ENCODE measurements at places on chromosomes 6 and 20. TPM values are rescaled to one million over a fixed set of nuclear protein-coding genes. Genes with fewer than 3 reads are reported as not detected.

DNA sequence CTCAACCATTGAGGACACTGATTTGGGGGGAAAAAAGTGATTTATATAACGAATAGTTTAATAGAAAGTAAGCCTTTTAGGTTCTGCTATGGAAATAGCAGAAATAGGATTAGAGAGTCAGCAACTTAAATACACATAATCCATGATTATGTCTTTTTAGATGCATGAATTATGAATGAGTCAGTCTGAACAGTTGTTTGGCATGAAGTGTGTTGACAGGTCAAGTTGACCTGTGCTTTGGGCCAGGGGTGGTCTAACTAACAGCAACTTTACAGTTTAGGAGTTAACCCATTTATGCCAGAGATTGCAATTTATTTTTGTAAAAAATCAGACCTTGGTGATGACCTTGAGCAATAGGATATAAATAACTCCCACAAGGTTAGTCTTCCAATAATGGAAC, 191.3 kb downstream of the MTFR2 start:
- H3K27ac ChIP-seq = peak overlapping the region; percentile 60
- H3K36me3 ChIP-seq = no peaks in the 10 kb centered on the region
- peak overlapping the region; percentile 2 for H3K4me3 ChIP-seq
- no peak for DNase-seq
- peaks cover 77% of the 10 kb centered on the region for H3K4me1 ChIP-seq

- no peaks in the 10 kb centered on the region for H3K27me3 ChIP-seq
- H3K36me3 ChIP-seq = no peaks in the 10 kb centered on the region
- H3K4me1 ChIP-seq = no peaks in the 10 kb centered on the region
- no peak for DNase-seq
- no peak overlapping the region for H3K27ac ChIP-seq
These were observed 10.9 kb upstream of the NOX3 start for GRCh38 chr6:155466539-155466938.

FAM83C gene
- total RNA-seq = not detected

DNA sequence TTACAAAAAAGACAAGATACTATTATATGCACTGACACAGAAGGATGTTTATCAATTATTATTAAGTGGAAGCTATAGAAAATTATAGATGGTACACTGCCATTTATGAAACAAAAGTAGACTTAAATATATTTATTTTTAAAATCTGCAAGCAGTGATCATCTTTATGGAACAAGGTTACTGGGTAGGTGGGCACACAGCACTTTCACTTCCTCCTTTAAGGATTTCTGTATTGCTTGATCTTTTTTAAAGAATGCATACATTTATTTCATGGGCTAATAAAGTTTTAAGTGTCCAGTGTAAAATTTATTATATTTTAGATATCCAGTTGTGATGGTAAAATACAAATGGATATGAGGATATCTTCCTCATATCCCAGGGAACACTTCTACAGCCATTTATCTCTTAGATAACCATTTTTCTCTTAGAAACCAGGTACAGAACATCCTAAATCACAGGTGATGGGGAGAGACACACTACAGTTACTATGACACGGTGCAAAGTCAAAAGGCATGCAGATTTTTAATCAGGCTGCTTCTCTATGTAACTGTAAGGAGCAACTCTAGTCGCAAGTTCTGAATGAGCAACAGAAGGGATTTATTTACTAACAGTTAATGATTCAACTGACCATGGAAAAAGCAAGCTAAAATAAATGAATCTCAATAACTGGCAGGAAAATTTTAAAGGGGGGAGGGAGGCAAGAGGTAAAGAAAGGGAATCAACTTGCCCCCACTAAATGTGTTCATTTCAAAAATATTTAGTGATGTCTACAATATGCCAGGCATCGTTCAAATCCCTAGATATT, 2.2 kb downstream of the FBXL4 start:
- H3K27ac ChIP-seq = no peak overlapping the region
- H3K4me1 ChIP-seq = peaks cover 36% of the 10 kb centered on the region
- H3K4me3 ChIP-seq = peak overlapping the region; percentile 92
- DNase-seq = no peak
- no peaks in the 10 kb centered on the region for H3K27me3 ChIP-seq

SLC13A3 gene
- 0.30 TPM for total RNA-seq

LAMA4 gene
- 103 TPM for total RNA-seq

GRCh38 chr20:20207872-20208271, 155.5 kb downstream of the CFAP61 start:
- peaks cover 55% of the 10 kb centered on the region for H3K4me1 ChIP-seq
- no peak for DNase-seq
- H3K27me3 ChIP-seq = peaks cover 10% of the 10 kb centered on the region
- H3K36me3 ChIP-seq = no peaks in the 10 kb centered on the region

TOX2 gene
- 0.30 TPM for total RNA-seq

ULBP1 gene
- total RNA-seq = 0.38 TPM

SMPDL3A gene
- total RNA-seq = 3.8 TPM

DNA sequence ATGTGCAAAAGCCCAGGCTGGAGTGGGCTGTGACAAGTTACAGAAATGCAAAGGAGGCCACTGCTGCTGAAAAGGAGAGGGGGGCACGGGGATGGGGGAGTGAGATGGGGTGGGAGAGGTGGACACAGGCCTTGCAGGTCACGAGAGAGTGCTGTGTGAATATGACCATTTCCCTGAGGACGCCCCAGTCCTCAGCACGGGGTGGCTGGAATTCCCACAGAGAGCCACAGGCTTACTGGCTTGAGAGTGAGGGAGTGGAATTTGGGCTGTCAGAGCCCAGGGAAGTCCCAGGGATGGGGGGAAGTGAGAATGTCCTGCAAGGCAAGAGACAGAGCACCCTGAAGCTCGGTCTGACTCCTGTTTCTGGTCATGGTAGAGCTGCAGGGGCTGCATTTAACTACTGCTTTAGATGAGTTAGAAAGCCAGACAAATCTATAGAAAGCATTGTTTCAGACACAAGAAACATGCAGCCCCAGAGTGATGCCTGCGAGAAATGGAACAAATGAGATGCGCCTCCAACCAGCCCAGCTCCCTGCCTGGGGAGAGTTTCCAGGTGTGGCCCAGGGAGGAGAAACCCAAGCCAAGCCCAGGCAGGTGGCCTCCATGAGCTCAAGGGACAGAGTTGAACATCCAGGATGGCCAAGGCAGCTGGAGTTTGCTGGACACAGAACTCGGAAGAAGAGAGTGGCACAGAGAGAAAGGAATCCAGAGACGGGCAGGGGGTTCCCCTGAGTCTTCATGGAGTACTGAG, 30.5 kb downstream of the NPEPL1 start:
- no peaks in the 10 kb centered on the region for H3K4me1 ChIP-seq
- H3K27me3 ChIP-seq = peaks cover 48% of the 10 kb centered on the region
- DNase-seq = no peak
- H3K4me3 ChIP-seq = no peak overlapping the region
- H3K27ac ChIP-seq = no peak overlapping the region

- H3K4me1 ChIP-seq = peaks cover 1% of the 10 kb centered on the region
- no peak for DNase-seq
- H3K27ac ChIP-seq = no peak overlapping the region
- H3K4me3 ChIP-seq = peak overlapping the region; percentile 55
- peaks cover 5% of the 10 kb centered on the region for H3K36me3 ChIP-seq
These were observed 145.2 kb downstream of the SOBP start for GRCh38 chr6:107635057-107635515.

CITED2 gene
- total RNA-seq = 105 TPM

KCNB1 gene
- 0.77 TPM for total RNA-seq

GRCh38 chr6:73394577-73395354, at the start of gene DDX43:
TSS of gene DDX43 (plus strand) at chr6:73394828. CDS start at chr6:73394906, 78 bp downstream.
- peak within 1 kb of the TSS; percentile 69 for H3K27ac ChIP-seq
- no peaks in the 10 kb centered on the region for H3K36me3 ChIP-seq
- H3K4me3 ChIP-seq = peak within 1 kb of the TSS; percentile 57
- no peaks in the 10 kb centered on the region for H3K27me3 ChIP-seq
- peak; percentile 55 for DNase-seq

- H3K4me3 ChIP-seq = no peak overlapping the region
- no peak overlapping the region for H3K27ac ChIP-seq
- H3K4me1 ChIP-seq = no peaks in the 10 kb centered on the region
- DNase-seq = no peak
- H3K27me3 ChIP-seq = peaks cover 9% of the 10 kb centered on the region
- no peaks in the 10 kb centered on the region for H3K36me3 ChIP-seq
These were observed 68.8 kb downstream of the RFX6 start for GRCh38 chr6:116945809-116946208.

DNA sequence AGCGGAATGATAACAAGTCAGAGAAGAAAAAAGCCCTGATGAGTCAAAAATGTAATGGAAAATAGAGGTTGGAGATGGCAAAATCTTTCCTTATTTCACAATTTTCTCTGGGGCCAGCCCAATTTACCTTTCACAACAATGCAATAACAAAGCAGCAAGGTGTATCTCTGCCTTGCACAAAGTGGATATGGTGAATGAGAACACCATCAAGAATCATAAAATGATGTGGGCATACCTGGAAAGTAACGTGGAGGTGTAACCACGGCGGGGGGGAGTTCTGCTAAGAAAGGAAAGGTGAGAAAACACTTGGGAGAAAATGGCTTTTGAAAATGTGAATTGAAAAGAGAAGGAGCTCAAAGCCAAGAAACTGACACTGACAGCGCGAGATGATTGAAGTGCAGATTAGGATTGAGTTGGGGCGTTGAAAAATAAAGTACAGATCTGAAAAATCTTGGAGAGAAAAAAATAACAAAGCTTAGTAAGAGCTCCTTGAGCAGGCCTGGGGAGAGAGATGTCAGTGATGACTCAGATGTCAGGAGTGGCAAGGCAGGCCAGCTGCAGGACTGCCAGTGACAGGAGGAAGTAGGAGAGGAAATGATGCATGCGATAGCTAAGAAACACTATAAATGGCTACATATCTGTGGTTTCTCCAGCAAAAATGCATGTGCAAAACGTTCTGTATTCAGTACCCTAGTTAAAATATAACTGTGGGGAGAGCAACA, 26.2 kb downstream of the ARHGAP18 start:
- no peaks in the 10 kb centered on the region for H3K36me3 ChIP-seq
- no peaks in the 10 kb centered on the region for H3K27me3 ChIP-seq
- H3K4me3 ChIP-seq = no peak overlapping the region
- peak overlapping the region; percentile 78 for H3K27ac ChIP-seq
- peaks cover 46% of the 10 kb centered on the region for H3K4me1 ChIP-seq
- DNase-seq = peak; percentile 65

GSTA3 gene
- total RNA-seq = not detected

BPIFB2 gene
- not detected for total RNA-seq

DNA sequence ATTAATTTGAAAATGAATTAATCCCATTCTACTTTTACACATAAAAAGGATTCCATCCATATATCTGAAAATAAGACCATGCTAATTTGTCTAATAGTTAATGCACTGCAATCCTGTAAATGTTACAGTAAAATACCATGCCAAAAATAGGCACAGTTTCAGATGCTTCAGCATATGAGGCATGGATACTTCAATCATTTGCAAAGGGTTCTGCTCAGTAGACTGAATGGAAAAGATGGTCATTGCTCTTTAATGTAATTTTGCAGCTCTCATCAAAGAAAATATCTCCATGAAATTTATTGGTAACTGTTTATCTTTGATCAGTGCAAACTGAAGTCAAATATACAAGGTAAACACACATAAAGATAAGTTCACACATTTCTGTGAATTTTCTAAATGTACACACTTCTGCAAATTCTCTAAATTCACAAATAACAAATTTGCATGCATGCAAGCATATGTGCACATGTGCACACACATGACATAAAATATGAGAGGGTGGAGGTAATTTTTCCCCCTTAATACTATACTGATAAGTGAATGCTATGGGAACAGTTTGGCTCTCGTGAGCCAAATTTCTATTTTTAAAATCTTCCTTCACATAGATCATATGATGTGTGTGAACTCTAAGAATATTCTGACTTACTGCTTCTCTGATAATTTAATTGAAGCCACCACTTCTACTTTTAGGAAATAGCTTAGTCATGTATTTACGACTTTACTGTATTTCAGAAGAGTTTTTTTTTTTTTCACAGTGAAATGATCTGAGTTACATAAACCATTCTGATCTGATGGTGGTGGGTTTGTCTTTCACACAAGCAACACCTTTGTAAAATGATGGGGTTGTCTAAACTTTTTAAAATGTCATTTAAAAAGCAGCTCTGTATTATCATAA, 996.8 kb upstream of the CITED2 start:
- H3K4me3 ChIP-seq = no peak overlapping the region
- no peak overlapping the region for H3K27ac ChIP-seq
- no peak for DNase-seq

DNA sequence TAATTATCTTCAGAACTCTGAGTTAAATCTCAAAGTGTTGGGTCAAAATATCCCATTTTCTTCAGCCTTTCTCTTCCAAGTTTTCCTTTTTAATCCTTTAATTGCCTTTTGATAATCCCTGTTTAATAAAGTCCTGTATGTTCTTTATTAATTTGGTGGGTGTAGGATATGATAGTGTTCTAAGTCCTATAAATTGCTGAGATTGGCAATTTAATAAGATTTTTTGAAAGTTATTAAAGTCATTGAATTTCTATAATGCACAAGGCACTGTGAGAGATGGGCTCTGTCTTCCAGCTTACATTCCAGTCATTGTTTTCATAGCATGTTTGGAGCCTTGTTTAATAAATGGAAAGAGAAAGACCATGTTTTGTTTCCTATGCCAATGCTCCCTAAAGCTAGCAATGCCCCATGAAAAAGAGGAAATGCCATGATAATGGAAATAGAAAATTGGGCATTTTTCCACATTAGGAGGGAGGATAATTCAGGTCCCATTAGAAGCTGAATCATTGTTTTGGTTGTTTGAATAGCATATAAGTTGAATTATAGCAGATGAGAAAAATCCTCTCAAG, 404.8 kb downstream of the CD109 start:
- H3K27ac ChIP-seq = no peak overlapping the region
- H3K4me1 ChIP-seq = no peaks in the 10 kb centered on the region
- no peak for DNase-seq
- no peaks in the 10 kb centered on the region for H3K36me3 ChIP-seq

PHACTR1 gene
- 85.9 TPM for total RNA-seq

DNA sequence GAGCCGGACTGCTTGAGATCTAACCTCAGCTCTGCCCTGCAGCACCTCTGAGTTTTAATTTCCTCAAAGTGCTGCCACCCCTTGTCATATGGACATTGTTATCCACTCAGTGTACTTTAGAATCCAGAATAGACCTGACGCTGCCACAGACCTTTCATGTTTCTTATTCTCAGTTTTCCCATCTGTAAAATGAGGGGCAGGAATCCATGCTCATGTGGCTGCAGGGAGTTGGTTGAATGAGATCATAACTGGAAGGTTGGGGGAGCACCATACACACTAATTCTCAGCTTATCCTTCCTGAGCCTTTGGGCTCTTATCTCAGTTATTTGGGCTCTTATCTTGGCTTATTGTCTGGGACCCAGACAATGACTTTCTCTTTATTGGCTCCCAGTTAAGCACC, 2.3 kb downstream of the PABPC1L start:
- no peak overlapping the region for H3K27ac ChIP-seq
- peaks cover 12% of the 10 kb centered on the region for H3K36me3 ChIP-seq
- peaks cover 13% of the 10 kb centered on the region for H3K4me1 ChIP-seq
- DNase-seq = no peak

GRCh38 chr6:117270843-117271507, 5.6 kb downstream of the VGLL2 start:
- peak overlapping the region; percentile 58 for H3K4me3 ChIP-seq
- peaks cover 100% of the 10 kb centered on the region for H3K27me3 ChIP-seq
- H3K4me1 ChIP-seq = peaks cover 16% of the 10 kb centered on the region
- no peaks in the 10 kb centered on the region for H3K36me3 ChIP-seq
